Endodermal cell (in vitro differentiated cells): ENCODE measurements at places on chromosomes 5 and 9.

GRCh38 chr5:43674536-43674935 is 71.6 kb downstream of the NNT start:
- no peak for DNase-seq

DNA sequence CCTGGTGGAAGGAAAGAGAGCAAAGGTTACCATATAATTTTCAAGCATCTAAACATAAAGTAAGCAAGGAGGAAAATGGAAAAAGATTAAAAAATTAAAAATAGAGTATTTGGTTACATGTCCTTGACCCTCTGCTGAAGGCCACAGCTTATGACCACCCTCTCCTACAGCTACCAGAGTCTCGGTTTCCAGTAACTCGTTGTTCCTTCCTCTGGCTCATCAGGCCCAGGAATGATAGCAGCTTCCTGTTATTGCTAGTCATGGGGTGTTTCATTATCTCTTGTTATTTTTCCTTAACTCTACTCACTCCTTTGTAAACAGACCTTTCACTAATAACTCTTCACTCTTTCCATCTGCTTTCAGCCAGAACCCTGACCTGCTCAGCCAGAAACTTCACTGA is 102.2 kb downstream of the YTHDC2 start:
- DNase-seq: no peak

- DNase-seq: no peak
Observed at GRCh38 chr5:94744906-94745305, 126.4 kb downstream of the SLF1 start.

DNA sequence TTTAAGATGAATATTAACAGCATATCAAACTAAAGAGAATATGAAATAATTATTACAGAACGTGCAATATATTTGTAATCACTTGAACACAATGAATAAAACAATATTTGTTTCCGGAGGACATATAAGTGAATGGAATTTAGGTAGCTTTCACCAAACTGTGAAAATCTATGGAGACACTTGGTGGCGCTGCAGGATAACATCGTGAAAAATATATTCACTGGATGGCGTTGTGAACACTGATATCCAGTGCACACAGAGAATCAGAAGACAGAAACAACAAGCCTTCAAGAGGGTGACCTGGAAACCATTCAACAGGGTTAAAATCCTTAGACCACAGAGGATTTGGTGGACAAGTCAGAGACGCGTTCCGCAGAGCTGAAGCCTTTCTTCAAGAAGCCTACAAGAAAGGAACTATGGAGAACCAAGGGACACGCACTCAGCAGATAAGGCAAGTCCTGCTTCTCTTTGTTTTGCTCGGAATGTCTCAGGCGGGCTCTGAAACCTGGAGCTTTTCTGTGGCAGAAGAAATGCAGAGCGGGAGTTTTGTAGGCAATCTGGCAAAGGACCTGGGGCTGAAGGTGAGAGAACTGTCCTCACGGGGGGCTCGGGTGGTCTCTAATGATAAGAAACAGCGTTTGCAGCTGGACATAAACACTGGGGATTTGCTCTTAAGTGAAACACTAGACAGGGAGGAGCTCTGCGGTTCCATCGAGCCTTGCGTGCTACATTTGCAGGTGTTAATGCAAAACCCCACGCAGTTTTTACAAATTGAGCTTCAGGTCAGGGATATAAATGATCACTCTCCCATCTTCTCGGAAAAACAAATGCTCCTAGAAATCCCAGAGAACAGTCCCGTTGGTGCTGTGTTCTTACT is at the start of gene PCDHB11:
TSS of gene PCDHB11 (plus strand) at position 269 of the 877 bp plus-strand sequence. CDS start at position 417, 148 bp downstream.
- DNase-seq: peak; percentile 68

- DNase-seq: no peak
Observed at GRCh38 chr5:2489306-2489705, 262.2 kb downstream of the IRX2 start.

DNA sequence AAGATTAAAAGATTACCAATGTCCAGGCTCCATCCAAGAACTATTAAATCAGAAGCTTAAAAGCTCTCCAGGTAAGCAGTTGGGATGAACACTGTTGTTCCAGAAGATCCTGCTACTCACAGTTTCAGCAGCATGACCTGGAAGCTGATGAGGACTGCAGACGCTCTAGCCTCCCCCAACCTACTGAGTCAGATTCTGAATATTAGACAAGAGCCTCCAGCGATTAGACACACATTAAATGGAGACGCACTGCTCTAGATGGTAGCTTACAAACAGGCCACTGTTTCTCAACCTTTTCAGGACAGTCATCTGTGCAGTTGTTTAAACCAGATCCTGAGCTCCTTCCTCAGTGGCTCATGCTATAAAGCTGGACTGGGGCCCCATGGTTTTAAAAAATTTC is 54.3 kb downstream of the MTMR12 start:
- no peak for DNase-seq

DNA sequence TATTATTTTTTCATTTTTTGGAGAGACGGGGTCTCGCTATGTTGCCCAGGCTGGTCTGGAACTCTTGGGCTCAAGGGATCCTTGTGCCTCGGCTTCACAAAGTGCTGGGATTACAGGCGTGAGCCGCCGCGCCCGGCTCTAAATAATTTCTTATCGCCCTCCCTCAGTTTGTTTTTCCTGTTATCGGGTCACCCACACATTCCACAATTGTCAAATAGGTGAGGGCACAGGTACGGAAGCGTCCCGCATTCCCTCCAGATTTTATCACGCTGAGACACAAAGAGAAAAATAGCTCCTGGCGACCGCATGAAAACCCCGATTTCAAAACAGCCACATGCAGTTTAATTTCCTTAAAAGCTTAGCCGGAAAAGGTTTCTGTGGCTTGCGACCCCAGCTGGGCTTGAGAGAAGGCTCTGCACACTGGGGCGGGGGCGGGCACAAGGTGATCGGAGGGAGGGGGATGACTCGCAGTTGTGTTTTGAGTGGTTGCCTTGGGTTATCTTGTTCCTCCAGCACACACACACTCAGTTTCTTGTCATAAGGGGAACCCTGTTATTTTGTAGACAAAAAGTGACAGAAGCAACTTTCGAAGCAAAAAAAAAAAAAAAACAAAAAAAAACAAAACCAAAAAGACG is 717 bp upstream of the IQGAP2 start:
- DNase-seq: peak; percentile 87

GRCh38 chr9:70566066-70566465 is 151.6 kb upstream of the KLF9 start:
- DNase-seq: no peak

GRCh38 chr9:18761742-18762300 is 271.2 kb downstream of the SAXO1 start:
- DNase-seq: peak; percentile 67

GRCh38 chr5:171306166-171306565 is 2.9 kb upstream of the TLX3 start:
- DNase-seq: no peak

- DNase-seq: peak; percentile 56
Observed at GRCh38 chr9:75101004-75101588, 12.8 kb downstream of the OSTF1 start.

DNA sequence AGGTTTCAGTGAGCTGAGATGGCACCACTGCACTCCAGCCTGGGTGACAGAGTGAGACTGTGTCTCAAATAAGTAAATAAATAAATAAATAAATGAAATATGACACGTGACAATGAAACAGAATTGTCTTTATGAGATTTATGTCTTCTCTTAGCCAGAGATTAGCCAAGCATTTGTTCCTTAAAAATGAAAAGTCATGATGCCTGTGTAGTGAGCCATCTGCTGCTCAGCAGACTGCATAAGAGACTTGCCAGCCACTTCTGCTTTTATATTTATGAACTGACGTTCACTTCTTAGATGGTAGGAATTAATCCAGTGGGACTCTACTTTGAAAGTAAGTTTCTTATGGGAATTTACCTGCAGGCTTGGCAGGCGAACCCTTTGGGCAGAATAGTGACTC is 227.4 kb downstream of the NR3C1 start:
- no peak for DNase-seq

DNA sequence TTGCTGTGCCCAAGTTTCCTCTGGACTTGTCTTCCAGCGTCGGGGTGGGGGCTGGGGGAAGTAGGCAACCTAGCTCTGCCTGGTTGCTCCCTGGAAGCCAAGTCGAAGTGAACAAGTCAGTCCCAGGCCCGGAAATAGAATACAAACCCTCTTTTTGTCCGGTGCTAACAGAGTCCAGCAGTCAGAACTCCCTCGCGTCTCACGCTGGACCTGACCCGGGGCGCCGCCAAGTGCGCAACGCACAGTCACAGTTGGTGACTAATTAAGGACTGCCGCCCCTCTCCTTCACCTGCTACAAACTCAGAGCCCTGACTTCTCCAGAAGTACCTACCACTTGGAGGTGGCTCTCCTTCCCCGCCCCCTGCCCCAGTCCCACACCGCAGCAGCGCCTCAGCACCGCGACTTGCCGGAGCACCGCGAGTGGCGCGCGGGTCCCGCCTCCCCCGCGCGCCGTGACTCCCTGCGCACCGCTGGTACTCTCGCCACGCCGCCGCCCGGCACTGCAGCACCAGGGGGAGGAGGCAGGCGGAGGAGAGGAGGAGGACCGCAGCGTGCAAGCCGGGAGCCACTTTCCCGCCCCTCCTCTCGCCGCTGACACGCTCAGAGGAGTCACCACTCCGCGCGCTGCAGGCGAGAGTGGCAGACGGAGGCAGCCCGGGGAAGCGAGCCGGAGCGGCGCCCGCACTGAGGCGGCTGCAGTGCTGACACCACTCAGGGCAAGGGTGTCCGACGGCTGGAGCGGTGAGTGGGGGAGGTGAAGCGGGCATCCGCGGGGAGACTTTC is at the start of gene SV2C:
TSS of gene SV2C (plus strand) at position 612 of the 783 bp plus-strand sequence. CDS start 48,368 bp downstream, outside the sequence.
- peak; percentile 80 for DNase-seq
